ENCODE measurements at places on chromosomes 12 and 14.

- H3K27me3 ChIP-seq, result no peaks in the 10 kb centered on the region
- DNase-seq, result no peak
Measured at GRCh38 chr12:79591988-79592387, 98.8 kb downstream of the PAWR start.

DNA sequence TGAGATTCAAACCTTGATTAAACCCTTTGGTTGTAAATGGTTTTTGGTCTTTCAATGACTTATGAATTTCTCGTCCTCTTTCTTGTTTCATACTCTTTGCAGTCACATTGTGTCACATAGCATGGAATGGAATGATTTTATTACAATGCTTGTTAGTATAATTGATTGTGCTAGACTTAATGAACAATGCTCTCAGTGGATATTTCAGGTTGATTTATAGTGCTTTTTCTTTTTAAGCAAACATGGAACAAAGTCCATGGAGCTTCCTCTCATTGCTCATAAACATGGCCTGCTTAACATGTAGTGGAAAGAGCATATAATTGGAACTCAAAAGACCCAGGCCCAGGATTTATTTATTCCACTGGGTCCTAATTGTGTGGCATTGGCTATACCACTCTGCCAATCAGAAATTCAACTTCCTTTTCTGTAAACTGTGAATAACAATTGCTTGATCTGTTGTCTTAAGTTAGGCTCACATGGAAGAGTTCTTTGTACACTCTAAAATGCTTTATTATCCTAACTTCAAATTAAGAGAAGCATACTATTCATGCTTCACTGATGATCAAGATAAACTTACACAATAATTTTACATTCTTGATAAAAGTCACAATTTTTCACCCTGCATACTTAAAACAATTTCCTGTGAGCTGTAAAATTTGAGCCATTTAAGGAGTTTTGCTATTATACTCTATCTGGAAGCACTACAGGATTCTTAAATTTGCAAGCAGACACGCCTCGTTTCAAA is 370.5 kb upstream of the PDE3A start:
- no peak overlapping the region for H3K4me3 ChIP-seq
- H3K4me1 ChIP-seq, result peaks cover 22% of the 10 kb centered on the region
- DNase-seq, result no peak
- no peaks in the 10 kb centered on the region for H3K27me3 ChIP-seq
- no peaks in the 10 kb centered on the region for H3K36me3 ChIP-seq

- H3K27me3 ChIP-seq, result no peaks in the 10 kb centered on the region
- H3K4me3 ChIP-seq, result no peak overlapping the region
- H3K36me3 ChIP-seq, result no peaks in the 10 kb centered on the region
- H3K27ac ChIP-seq, result no peak overlapping the region
- peaks cover 10% of the 10 kb centered on the region for H3K4me1 ChIP-seq
- DNase-seq, result no peak
Measured at GRCh38 chr12:67459173-67459572, 189.4 kb upstream of the DYRK2 start.

DNA sequence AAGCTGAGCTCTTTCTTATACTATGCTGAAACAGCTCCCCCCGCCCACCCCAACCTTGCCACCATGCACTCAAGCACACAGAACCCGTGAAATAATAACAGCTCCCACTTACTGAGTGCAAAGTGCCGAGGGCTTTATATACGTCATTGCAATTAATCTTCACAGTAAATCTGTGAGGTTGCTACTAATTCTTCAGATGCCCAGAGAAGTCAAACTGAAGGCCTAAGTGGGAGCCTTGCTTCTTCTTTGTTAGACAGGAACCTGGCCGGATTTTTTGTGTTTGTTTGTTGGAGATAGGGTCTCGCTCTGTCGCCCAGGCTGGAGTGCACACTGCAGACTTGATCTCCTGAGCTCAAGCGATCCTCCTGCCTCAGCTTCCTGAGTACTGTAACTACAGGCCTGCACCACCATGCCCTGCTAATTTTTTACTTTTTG is 34.0 kb downstream of the VCPKMT start:
- no peaks in the 10 kb centered on the region for H3K36me3 ChIP-seq
- H3K4me1 ChIP-seq, result no peaks in the 10 kb centered on the region
- H3K27ac ChIP-seq, result no peak overlapping the region
- DNase-seq, result no peak
- H3K27me3 ChIP-seq, result no peaks in the 10 kb centered on the region

GRCh38 chr12:109983432-109984142 is 12.6 kb downstream of the GIT2 start:
- H3K4me1 ChIP-seq, result no peaks in the 10 kb centered on the region
- DNase-seq, result no peak
- H3K4me3 ChIP-seq, result no peak overlapping the region

DNA sequence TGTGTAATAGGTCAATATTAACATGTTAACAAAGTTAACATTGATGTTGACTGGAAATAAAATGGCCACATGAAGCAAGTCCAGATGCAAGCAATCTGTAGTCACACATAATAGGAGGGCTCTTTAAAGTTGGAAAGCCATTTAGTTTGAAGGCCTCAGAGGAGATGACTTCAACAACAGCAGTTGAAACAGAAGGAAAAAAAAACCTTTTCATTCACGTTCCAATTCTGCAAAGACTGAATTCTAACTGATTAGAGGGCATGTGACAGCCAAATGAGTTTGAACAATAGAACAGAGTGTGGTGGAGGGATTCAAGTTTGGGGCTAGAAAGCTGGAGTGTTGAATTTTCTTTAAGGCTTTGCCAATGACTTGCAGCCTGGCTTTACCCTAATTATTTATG is 41.5 kb upstream of the DAAM1 start:
- H3K27ac ChIP-seq, result no peak overlapping the region
- H3K4me3 ChIP-seq, result no peak overlapping the region
- no peaks in the 10 kb centered on the region for H3K36me3 ChIP-seq
- no peaks in the 10 kb centered on the region for H3K27me3 ChIP-seq

DNA sequence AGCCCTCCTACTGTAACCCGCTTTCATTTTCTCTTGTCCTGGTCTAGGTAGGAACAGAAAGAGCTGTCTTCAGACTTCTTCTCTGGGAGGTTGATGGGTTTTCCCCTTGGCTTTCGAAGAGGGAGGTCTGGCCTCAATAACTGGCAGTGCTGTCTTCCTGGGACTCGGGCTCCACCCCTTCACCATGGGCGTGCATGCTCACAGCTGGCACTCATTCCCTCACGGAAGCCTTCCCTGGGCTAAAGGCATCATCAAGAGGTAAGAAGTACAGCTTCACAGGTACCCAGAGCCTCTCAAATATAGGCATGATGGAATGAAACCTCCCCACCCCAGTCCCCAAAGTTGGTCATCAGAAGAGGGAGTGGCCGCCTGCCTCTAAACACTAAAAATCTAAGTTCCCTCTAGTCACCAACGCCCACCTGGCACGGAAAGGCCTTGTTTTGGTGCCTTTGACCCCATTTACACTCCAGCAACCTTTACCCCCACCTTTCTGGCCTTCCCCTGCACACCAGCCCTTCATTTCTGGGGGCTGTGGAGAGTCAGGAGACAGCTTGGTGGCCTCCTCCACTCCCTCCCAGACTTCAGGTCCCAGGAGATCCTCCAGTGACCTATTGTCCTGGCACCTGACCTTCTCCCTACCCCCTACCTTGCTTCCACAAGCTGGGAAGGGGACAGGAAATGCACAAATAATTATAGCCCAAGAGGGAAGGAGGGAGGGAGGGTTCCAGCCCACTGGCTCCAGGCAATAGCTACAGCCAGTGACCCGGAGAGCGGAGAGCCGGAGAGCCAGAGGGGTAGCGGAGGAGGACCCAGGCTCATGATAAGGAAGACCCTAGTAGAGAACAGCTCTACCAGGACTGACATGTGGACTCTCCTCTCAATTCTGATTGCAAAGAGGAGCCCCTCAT is 2.8 kb downstream of the RAPGEF3 start:
- peak overlapping the region; percentile 80 for H3K4me3 ChIP-seq
- peaks cover 32% of the 10 kb centered on the region for H3K4me1 ChIP-seq
- DNase-seq, result no peak
- H3K27ac ChIP-seq, result peak overlapping the region; percentile 87
- H3K27me3 ChIP-seq, result no peaks in the 10 kb centered on the region

- no peak overlapping the region for H3K4me3 ChIP-seq
- no peaks in the 10 kb centered on the region for H3K27me3 ChIP-seq
- DNase-seq, result no peak
- H3K27ac ChIP-seq, result no peak overlapping the region
Measured at GRCh38 chr12:3308609-3309008, 182.4 kb upstream of the PRMT8 start.

DNA sequence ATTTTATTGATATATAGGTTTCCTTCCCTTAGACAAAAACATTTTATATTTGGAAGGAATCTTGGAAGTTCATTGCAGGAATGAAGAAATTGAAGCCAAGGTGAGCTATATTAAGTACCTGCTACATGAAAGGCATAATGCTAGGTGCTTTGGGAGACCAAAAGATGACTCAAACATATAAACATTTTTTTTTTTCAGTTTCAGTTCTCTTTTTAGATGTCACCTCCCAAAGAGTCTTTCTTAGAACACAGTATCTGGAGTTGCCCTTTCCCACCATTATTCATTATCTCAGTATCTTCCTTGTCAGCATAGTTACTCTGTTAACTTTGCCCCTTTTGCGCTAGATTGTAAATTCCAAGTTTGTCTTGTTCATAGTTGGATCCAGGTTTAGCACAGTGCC is 1.1 kb downstream of the LIN52 start:
- H3K27ac ChIP-seq, result no peak overlapping the region
- no peaks in the 10 kb centered on the region for H3K27me3 ChIP-seq
- H3K4me3 ChIP-seq, result peak overlapping the region; percentile 68
- peaks cover 16% of the 10 kb centered on the region for H3K4me1 ChIP-seq
- DNase-seq, result no peak
- H3K36me3 ChIP-seq, result no peaks in the 10 kb centered on the region

DNA sequence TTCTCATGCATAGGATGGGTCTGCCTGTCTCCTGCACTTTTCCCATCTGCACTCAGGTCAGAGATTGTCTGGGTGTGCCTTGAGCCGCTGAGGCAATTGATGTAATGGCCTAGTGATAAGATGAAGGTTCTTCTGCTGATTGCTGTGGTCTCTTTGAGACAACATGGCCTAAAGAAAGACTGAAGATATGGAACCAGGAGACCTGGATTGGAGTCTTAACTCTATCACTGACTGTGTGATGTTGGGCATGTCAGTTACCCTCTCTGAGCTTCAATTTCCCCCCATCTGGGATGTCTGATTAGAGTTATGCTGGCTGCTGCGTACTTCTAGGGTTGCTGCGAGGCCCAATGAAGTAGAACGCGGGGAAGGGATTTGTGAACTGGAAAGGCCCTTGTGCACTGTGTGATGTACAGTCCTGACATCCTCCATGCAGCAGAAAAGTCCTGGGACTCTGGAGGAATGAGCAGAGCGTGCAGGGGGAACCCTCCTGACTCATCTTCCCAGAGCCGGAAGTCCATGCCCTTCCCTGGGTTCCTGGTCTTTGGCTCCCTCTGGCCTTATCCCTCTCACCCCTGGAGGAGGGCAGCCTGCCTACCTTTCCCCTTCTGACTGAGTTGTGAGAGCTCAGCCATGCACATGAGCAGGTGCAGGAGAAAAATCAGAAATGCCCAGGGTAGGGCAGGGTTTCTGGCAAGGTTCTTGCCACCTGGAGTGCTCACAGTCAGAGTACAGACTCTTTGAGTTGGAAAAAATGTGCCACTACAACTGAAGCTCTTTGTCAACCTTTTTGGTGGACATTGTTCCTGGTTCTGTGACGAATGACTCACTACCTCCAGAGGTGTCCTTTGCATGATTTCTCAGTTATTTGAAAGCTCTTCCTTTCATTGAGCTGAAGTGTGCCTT is 21.1 kb downstream of the PLEKHD1 start:
- H3K27me3 ChIP-seq, result no peaks in the 10 kb centered on the region
- no peak for DNase-seq
- H3K4me3 ChIP-seq, result no peak overlapping the region

- no peak overlapping the region for H3K4me3 ChIP-seq
- H3K4me1 ChIP-seq, result no peaks in the 10 kb centered on the region
- H3K36me3 ChIP-seq, result no peaks in the 10 kb centered on the region
Measured at GRCh38 chr14:103301512-103302354, 32.3 kb upstream of the EIF5 start.

DNA sequence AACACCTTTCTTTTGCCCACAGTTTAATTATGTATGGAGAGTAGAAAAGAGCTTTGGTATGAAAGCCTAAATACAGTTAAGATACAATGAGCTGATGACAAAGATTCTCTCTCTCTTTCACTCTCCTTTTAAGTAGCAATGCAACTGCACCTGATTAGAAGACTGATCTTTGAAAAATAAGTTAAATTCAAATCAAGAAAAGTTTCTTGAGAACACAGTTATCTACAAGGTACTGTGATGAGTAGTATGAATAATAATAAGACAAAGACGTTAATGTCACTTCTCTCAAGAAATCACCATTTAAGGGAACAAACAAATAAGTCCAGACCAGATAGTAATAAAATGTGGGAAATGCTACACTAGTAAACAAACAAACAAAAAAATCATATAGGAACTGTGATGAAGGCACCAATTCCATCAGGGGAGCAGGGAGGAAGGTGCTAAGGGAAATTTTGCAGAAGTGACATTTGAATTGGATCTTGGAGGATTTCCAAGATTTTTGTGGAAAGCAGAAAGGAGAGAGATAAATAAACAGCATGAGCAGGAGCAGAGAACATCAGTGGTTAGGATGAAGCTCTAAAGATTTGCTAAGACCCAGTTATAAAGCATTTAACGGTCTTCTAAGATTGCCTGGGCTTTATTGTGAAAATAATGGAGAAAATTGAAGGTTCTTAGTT is 65.2 kb upstream of the STK38L start:
- H3K27me3 ChIP-seq, result no peaks in the 10 kb centered on the region
- no peak for DNase-seq
- peaks cover 34% of the 10 kb centered on the region for H3K4me1 ChIP-seq
- no peaks in the 10 kb centered on the region for H3K36me3 ChIP-seq
- H3K4me3 ChIP-seq, result no peak overlapping the region
- peak overlapping the region; percentile 95 for H3K27ac ChIP-seq

- no peaks in the 10 kb centered on the region for H3K36me3 ChIP-seq
- H3K27ac ChIP-seq, result no peak overlapping the region
- H3K4me1 ChIP-seq, result peaks cover 5% of the 10 kb centered on the region
- DNase-seq, result no peak
- no peak overlapping the region for H3K4me3 ChIP-seq
- no peaks in the 10 kb centered on the region for H3K27me3 ChIP-seq
Measured at GRCh38 chr12:69994724-69995173, 169.7 kb downstream of the MYRFL start.
